T-helper 9 cell (primary cell): ENCODE measurements at places on chromosomes 5 and 9.

GRCh38 chr9:108786322-108786721 lies 69.5 kb downstream of the ACTL7B start:
- no peak for DNase-seq

- no peak for DNase-seq
Observed at GRCh38 chr9:126391713-126392661, 65.4 kb downstream of the MVB12B start.

DNA sequence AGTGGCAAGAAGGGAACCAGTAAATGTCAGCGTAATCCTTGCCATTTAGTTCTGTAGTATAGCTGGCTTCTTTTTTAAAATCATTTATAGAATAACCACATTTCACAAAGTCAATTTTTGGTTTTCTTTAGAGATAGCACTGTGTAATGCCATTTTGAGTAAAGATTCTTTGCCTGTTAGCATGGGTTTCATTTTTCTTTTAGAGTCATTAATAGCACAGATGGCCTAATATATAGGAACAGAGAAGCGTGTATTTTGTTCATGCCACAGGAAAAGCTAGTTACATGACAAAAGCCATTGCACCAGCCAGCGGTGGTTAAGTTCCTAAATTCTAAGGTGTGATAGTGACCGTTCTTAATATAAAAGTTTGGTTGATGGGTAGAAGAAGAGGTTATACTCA lies 1363.9 kb downstream of the MAT2B start:
- no peak for DNase-seq

- no peak for DNase-seq
Observed at GRCh38 chr5:24904981-24905517, 260.3 kb upstream of the CDH10 start.

GRCh38 chr9:130963337-130963908 lies 24.4 kb upstream of the FIBCD1 start:
- no peak for DNase-seq

GRCh38 chr9:4293293-4293941 lies 6.5 kb downstream of the GLIS3 start:
- no peak for DNase-seq

GRCh38 chr5:14595189-14595588 lies 13.6 kb downstream of the OTULINL start:
- DNase-seq, result no peak

GRCh38 chr5:95327211-95327610 lies 42.3 kb upstream of the MCTP1 start:
- no peak for DNase-seq

DNA sequence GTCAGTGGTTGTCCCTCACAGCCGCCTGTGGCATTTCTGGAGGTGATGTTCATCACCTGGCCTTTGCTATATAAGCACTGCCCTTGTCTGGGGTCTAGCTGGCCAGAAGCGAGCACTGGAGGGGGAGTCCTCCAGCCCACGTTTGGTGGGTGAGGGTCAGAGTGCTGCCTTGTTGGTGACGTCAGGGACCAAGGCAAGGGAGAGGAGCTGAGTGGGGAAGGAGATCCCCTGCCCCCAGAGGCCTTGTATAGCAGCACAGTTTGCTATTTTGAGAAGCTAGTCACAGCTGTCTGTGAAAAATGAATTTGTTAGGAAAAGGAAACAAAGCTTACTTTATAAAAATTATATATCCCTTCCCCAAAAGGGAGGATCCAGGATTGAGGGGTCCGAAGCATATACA lies 49.8 kb downstream of the SYK start:
- DNase-seq, result no peak

DNA sequence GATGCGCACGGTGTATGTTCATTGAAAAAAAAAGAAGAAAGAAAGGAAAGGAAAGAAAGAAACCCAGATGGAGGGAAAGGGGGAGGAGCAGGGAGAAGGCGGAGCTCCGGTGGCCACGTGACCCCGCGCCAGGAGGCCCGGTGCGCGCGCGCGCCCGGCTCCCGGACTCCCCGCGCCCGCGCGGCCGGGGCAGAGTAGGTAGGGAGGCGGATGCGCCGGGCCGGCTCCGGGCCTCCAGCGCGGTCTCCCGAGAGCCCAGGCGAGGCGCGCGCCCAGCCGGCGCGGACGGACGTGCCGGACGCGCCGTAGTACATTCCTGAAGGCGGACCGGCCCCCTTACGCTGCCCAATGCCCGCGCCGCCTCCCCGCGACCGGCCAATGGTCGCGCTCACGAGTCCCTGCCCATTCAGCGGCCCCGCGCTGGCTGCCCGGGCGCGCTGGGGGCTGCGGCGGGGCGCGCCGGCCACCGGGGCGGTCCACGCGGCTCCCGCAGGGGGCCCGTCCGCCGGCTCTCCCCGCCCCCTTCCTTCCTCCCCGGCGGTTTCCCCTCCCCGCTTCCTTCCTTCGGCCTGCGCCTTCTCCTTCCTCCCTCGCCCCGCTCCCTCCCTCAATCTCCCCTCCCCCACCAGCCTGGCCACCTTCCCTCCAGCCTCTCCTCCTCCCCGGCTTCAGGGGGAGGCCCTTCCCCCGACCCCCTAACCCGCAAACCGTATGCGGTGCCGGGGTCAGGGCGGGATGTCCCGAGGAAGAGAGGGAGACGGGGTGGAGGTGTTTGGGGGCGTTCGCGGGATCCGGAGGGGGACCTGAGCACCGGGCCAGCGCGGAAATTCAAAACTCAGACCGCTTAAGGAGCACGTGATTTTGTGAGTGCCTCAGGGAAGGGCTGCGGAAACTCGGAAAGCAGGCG lies 5.8 kb downstream of the PTCH1 start:
- DNase-seq, result peak; percentile 70
